ENCODE measurements at places on chromosomes 5 and 9.

GRCh38 chr5:34409373-34409772, 246.8 kb upstream of the RAI14 start:
- no peak for DNase-seq

- DNase-seq: no peak
Measured at GRCh38 chr5:151153766-151154272, 3.8 kb downstream of the ANXA6 start.

GRCh38 chr9:122095010-122095767, 2.1 kb upstream of the TTLL11 start:
- DNase-seq: peak; percentile 51

- DNase-seq: no peak
Measured at GRCh38 chr9:79224672-79225433, 346.9 kb upstream of the TLE4 start.

- DNase-seq: no peak
Measured at GRCh38 chr9:11023201-11023600, 410.4 kb upstream of the PTPRD start.

DNA sequence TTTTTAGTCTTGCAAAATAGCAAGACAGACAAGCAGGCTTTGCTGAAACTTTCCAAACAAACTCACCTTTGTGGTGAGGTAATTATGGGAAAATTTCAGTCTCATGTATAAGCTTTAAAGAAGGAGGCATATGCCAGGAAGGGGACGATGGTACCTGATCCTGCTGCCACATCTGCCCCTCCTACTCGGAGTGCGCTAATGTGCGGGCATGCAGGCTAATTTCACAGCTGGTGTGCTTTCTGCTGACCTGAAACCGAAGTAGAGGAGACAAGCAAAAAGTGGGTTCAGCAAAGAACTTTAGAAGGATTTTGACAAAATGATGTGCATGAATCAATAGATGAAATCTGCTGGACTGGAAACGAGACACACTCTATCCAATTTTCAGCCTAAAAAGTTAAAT, 117.1 kb upstream of the IRX4 start:
- DNase-seq: no peak

DNA sequence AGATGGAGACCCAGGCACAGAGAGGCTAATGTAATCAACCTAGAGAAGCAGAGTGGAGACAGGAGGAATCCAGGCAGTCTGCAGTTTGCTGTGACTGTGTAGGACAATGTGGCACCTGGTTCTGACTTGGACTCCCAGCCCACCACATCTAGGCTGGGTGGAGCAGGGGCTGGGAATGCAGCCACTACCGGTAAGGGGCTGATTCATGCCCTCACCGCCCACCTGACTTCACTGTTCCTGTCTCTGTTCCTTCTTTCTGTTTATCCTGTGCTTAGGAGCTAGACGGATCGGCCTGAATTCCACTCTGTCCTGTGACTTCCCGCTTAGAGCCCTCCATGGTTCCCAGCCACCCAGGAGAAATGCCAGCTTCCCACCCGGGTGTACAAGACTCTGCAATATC, 2.6 kb downstream of the PDLIM4 start:
- no peak for DNase-seq

GRCh38 chr5:149320791-149321330, 24.4 kb upstream of the GRPEL2 start:
- DNase-seq: no peak

DNA sequence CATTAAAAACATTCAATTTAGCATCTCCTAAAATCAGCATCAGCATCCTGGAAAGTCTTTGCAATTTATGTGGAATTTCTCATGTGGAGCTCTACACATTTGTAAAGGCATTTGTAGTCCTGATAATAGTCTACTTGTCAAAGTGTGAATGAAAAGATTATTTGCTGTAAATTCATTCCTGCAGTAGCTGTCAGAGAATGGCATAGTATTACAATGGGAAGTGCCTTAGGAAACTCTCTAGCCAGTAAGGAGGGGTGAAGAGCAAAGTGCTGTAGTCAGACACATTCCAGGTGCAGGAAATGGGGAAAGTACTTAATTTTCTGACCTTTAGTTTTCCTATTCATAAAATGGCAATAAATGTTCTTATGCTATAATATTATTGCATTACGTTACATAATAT, 627.9 kb downstream of the KCTD16 start:
- no peak for DNase-seq

GRCh38 chr5:110832683-110833082, 93.9 kb downstream of the SLC25A46 start:
- DNase-seq: no peak

- DNase-seq: no peak
Measured at GRCh38 chr5:26482810-26483375, 555.5 kb downstream of the CDH9 start.

GRCh38 chr5:14270209-14270702, 127.1 kb downstream of the TRIO start:
- no peak for DNase-seq

DNA sequence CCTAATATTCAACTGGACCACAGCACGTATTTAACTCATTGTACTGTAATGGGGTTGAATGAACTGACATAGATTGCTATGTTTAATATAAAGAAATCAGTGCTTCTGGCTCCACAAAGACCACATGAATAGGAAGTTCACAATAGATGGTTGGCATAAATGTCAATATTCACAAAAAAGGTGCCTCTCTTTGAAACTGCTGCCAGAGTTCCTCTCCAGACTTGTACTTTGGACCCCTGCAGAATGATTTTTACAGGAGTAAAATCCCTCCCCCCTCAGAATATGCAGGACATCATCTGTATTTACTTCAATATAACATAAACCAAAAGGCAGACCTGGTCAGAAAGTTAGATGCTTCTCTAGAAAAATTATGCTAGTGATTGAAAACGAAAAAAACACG, 508.5 kb upstream of the DAP start:
- no peak for DNase-seq

GRCh38 chr5:41735213-41735612, 135.0 kb downstream of the OXCT1 start:
- DNase-seq: no peak

DNA sequence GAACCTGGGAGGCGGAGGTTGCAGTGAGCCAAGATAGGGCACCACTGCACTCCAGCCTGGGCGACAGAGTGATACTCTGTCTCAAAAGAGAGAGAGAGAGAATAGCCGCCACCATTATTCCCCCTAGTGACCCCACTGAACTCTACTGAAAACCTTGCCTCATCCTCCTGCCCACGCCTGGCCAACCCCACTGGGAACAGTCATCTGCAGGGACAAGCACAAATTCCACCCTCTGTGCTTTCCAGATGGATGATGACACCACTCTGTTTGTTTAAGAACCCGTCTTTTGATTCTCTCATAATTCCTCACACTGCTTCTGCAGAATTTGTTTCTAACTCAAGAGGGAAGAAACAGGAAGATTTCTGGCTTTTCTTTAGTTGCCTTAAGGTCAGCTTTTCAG, 12.2 kb downstream of the BHMT2 start:
- DNase-seq: no peak

All from CD4-positive, alpha-beta T cell treated with Interleukin-6 at 100 ng/mL for 8 hours (primary cell).